ENCODE measurements at places on chromosomes 12 and 14.

GRCh38 chr12:24499151-24500146 lies 449.5 kb downstream of the BCAT1 start:
- DNase-seq = peak; percentile 50

DNA sequence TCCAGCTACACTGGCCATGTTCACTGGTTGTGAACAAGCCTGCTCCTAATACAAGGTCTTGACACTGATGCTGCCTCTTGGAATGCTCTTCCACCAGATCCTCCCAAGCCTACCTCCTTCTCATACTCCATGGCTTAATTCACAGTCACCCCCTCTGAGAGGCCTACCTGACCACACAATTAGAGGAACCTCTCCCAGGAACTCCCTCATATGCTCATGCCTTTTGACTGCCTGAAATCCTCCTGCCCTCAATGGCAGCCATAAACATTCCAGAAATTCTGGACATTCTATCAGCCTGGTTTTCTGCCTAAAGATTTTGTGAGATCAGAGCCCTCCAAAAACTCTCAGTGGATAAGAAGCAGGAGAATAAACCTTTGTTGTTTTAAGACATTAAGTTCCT lies 340.2 kb downstream of the C12orf75 start:
- peak; percentile 22 for DNase-seq

- no peak for DNase-seq
These were observed 8.7 kb downstream of the MMP17 start for GRCh38 chr12:131836714-131837397.

DNA sequence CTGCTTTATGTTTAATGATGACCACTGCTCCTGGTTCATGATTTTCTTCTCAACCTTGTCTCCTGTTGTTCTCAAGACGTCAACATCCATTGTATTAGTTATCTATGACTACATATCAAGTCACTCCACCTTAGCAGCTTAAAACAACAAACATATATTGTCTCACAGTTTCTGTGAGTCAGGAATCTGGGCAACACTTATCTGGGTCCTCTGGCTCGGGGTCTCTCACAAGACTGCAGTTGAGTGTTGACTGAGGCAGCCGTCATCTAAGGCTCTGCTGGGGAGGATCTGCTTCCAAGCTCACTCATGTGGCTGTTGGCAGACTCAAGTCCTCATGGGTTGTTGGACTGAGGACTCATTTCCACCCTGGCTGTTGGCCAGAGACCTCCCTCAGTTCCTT lies 27.3 kb upstream of the FRS2 start:
- peak; percentile 37 for DNase-seq

DNA sequence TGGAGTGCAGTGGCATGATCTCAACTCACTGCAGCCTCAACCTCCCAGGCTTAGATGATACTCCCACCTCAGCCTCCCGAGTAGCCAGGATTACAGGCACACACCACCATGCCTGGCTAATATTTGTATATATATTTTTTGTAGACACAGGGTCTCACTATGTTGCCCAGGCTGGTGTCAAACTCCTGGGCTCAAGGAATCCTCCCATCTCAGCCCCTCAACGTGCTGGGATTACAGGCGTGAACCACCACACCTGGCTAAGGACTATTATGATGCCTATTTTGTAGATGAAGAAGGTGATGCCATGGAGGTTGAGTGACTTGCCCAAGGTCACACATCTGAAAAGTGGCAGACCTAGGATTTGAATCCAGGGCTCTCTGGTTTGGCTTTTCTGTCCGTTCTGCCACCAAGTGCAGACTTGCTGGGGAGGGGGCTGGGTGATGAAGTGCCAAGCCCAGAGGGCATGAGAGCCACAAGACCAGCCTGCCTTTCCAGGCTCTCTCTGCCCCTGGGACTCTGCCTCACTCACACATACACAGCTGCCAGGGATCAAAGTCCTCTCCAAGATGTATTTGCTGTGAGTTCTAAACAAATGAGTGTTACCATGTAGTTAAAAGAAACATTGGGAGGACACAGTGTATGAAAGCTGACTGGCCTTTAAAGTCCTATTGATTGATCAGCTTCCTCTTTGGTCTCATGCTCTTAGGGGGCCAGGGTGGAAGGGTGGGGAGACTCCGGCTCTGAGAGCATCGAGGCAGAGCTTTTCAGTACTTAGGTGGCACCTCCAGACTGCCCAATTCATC lies 21.3 kb upstream of the RBM19 start:
- DNase-seq = no peak

DNA sequence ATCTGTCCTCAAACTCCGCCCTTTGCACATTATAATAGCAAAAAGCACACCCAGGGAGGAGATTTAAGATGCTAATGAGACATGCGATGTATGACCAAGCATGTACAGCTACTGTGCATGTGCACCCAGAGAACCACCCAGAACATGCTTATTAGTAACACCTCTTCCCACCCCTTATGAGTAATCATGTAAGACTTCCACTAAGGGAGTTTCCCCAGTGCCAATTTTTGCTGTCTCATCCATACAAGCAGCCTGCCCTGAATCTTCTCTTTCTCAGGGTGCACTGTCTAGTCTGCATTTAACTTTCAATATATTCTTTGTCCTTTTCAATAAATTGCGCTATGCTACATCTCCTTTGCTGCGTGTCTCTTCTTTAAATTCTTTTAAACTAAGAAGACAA lies 830.0 kb upstream of the NOVA1 start:
- no peak for DNase-seq

DNA sequence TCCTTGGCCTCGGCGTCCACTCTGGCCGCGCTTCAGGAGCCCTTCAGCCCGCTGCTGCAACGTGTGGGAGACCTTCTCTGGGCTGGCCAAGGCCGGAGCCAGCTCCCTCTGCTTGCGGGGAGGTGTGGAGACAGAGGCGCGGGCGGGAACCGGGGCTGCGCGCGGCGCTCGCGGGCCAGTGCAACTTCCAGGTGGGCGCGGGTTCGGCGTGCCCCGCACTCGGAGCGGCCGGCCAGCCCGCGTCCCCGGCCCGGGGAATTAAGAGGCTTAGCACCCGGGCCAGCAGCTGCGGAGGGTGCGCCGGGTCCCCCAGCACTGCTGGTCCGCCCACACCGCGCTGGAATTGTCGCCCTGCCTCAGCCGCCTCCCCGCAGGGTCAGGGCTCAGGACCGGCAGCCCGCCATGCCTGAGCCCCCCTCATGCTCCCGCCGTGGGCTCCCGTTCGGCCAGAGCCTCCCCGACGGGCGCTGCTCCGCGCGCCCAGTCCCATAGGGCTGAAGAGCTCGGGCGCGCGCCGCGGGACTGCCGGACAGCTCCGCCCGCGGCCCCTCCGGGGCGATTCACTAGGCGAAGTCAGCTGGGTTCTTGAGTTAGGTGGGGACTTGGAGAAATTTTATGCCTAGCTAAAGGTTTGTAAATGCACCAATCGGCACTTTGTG lies 673.9 kb downstream of the SLC16A7 start:
- no peak for DNase-seq

GRCh38 chr12:68109444-68110217 lies 49.9 kb downstream of the IFNG start:
- DNase-seq = peak; percentile 39

DNA sequence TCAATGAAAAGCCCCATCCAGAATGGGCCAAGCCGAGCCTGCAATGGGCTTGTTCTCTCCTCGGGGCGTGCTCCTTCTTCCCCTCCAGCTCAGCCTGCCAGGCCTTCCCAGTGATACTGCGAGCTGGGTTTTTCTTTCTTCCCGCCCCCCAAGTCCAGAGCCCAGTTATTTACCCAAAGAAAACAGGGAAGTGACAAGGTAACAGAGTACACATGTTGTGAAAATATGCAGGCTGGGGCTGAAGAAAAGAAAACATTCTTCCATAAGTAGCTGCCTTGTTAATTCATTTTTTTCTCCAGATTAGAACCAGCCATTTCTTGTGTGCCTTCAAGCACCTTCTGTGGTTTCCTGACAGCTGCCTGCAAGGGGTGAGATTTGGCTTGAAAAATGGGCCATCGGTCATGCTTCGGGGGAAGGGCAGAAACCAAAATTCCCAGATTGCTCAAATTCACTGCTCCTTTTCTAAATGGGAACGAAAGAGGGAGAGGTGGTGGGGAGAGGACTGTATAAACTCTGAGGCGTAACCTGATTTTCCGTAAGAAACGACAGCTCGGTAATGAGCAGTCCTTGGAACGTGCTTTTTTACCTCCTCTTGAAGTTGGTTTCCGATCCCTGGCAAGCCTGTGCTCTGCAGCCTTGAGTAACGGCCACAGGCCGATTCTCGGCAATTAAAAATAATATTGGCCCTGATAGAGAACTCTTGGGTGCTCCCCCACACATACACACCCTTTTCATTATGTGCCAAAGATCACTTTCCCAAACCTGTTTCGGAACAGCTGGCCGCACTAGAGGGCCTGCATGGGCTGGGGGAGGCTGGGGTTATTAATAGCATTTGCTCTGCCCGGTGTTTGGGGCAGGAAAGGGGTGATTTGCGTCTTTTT lies 229.4 kb downstream of the ZFP36L1 start:
- no peak for DNase-seq

GRCh38 chr12:27504507-27504906 lies 19.5 kb upstream of the PPFIBP1 start:
- DNase-seq = no peak

DNA sequence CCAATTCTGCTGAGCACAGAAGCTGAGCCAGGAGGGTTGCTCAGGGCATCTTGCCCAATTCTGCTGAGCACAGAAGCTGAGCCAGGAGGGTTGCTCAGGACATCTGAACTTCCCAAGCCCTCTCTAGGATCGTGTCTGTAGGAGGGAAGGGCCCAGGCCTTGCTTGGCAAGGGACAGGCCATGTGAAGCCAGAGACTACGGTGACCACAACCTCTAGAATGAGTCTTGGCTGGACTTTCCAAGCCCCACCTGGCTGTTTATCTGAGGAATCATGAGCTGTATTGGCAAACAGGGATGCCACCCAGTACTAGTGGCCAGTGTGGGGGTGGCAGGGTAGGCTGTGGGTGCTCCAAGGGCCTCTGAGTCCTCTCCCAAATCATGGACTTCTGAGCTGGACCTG lies 7.7 kb upstream of the SERPINA6 start:
- no peak for DNase-seq

DNA sequence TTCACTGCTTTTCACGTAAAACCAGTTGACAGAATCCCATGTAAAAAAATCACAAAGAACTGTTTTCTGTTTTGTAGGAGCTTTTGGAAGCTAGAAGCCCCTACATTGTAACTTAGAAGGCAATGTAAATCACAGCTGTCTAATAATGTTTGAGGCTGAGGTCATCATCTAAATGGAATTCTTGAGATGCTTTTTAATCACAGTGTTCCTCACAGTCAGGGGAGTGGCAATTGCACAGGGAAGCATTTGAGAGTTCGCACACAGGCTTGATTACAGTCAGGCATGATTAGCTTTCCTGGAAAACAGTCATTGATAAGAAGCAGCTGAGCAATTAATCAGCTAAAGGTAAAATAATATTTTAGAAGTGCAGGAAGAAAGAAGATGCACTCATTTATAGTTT lies 2.9 kb downstream of the SLC17A8 start:
- peak; percentile 24 for DNase-seq

- DNase-seq = no peak
These were observed 442 bp downstream of the FLVCR2 start for GRCh38 chr14:75578786-75579337.

GRCh38 chr12:65878540-65878939 lies 54.3 kb downstream of the HMGA2 start:
- DNase-seq = peak; percentile 30

DNA sequence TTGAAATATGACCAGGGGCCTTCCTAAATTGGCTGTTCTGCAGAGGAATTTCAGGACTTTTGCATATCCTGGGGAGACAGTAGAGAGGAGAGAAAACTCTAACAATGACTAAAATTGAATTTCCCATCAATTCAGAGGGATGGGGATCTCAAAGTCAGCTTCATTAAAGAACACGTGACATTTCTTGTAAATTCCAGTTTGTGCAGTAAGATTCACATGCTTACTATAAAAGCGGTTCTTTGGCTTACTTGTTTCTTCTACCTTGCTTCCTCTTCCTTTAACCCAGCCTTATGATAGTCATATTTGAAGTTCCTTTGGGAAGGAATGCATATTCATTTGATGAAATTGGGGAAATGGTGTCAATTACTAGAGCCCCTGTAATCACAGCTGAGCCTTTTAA lies 143.7 kb upstream of the GZMB start:
- no peak for DNase-seq

DNA sequence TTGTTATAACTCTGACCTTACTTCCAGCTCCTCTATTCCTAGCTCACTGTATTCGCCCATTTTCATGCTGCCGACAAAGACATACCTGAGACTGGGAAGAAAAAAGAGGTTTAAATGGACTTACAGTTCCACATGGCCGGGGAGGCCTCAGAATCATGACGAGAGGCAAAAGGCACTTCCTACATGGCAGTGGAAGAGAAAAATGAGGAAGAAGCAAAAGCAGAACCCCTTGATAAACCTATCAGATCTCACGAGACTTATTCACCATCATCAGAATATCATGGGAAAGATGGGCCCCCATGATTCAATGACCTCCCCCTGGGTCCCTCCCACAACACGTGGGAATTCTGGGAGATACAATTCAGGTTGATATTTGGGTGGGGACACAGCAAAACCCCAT lies 14.5 kb upstream of the PHC1 start:
- no peak for DNase-seq

DNA sequence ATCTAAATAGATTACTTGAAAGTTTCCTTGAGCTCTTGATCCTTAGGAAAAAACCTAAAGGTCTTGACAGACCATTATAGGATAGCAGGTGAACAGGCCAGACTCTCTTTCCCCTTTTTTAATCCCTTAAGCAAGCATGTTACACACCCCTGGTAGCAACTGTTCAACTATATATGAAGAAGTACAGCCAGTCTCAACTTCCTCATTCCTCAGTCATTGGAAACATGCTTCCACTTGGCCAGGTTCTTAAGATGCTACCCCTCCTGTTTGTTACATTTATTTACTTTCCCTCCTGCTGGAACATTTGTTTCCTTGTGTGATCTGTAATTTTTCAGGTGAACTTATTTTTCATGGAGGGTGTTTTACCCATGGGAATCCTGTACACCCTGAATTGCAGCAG lies 124.1 kb downstream of the ARMH4 start:
- DNase-seq = no peak

DNA sequence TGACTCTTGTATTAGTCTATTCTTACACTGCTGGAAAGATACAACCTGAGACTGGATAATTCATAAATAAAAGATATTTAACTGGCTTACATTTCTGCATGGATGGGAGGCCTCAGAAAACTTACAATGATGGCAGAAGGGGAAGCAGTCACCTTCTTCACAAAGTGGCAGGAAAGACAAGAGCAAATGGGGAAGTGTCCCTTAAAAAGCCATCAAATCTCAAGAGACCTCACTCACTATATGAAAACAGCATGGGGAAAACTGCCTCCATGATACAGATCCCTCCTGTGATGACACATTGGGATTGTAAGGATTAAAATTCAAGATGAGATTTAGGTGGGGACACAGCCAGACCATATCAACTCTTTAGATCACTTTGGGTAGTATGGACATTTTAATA lies 83.7 kb downstream of the TMTC3 start:
- no peak for DNase-seq

All from NCI-H226 (cell line).